Sciatic nerve (tissue), 2 donors: ENCODE measurements at places on chromosomes 3 and 15.

GRCh38 chr15:85834651-85835050 lies 39.9 kb upstream of the KLHL25 start:
- no peak for DNase-seq

DNA sequence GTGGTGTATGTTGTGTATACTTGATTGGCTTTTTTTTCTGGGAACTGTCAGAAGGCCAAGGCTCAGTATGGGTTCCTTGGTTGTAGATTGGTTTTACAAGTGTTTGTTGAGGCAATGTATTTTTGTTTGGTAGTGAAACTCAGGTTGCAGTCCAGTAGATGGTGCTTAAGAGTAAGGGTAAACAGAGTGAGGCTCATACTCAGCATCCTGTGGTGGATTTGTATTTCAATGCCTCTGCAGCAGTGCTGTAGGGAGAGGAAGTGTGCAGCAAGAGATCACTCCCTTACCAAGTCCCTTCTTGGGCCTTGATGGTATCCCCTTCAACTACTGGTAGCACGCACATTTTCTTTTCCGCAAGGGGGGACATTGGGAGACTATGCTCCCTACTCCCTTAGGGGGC lies 428.5 kb upstream of the CNTN3 start:
- DNase-seq, result no peak

DNA sequence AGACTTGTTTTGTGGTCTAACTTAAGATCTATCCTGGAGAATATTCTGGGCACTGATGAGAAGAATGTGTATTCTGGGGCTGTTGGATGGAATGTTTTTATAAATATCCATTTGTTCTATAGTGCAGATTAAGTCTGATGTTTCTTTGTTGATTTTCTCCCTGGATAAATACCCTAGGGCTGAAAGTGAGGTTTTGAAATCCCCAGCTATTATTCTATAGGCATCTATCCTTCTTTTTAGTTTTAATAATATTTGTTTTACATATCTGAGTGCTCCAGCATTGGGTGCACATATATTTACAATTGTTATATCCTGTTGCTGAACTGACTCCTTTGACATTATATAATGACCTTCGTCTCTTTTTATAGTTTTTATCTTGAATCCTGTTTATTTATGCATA lies 42.9 kb downstream of the GALK2 start:
- no peak for DNase-seq

DNA sequence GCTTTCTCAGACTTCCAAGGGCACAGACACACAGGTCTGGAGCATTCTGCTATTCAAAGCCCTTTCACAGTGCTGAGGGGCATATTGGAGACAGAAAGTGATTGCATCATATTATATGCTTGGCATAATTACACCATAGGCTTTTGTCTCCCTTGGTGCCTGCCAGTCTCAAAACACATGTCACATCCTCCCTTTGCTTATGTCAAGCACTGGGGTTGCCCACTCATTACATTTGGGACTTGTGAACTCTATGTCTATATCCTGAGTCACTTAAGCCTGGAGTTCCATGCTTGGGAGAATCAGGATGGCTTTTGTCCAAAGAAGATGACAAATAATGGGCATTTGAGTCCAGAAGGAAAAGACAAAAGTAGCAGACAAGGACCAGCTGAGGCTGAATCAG lies 12.3 kb upstream of the PDZRN3 start:
- no peak for DNase-seq

- DNase-seq, result peak; percentile 83
Measured at GRCh38 chr3:186107215-186108105, 1.4 kb downstream of the ETV5 start.

GRCh38 chr3:64158334-64158733 lies 66.9 kb downstream of the PRICKLE2 start:
- DNase-seq, result no peak

GRCh38 chr3:153963012-153963411 lies 158.2 kb upstream of the ARHGEF26 start:
- DNase-seq, result no peak

GRCh38 chr3:49601358-49602048 lies 47.2 kb downstream of the BSN start:
- DNase-seq, result no peak

- no peak for DNase-seq
Measured at GRCh38 chr15:63596676-63597037, 530 bp upstream of the FBXL22 start.

- no peak for DNase-seq
Measured at GRCh38 chr15:71224024-71224423, 108.8 kb downstream of the THSD4 start.

DNA sequence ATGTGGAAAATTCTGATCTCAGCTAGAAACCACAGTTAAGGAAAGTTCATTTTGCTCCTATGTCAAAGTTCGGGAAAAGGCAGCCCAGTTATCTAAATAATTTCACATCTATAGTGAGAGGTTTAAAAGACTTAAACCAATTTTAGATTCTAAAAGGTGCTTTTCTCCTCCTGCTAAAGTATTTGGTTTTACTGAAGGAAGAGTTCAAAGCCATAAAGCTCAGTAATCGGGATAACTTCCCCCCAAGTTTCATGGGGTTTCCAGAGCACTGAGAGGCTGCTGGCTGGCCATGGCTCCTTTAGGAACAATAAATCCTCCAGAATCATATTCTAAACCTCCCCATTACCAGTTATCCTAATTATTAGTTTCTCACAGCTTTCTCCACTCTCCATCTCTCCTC lies 38.2 kb downstream of the ZIC4 start:
- DNase-seq, result no peak

GRCh38 chr3:182891364-182891763 lies 89.0 kb downstream of the DCUN1D1 start:
- DNase-seq, result no peak

GRCh38 chr3:86976219-86976618 lies 14.7 kb downstream of the VGLL3 start:
- no peak for DNase-seq

GRCh38 chr3:185983495-185984141 lies 45.8 kb upstream of the TRA2B start:
- peak; percentile 85 for DNase-seq

GRCh38 chr15:73389971-73390544 lies 21.3 kb upstream of the HCN4 start:
- DNase-seq, result no peak

DNA sequence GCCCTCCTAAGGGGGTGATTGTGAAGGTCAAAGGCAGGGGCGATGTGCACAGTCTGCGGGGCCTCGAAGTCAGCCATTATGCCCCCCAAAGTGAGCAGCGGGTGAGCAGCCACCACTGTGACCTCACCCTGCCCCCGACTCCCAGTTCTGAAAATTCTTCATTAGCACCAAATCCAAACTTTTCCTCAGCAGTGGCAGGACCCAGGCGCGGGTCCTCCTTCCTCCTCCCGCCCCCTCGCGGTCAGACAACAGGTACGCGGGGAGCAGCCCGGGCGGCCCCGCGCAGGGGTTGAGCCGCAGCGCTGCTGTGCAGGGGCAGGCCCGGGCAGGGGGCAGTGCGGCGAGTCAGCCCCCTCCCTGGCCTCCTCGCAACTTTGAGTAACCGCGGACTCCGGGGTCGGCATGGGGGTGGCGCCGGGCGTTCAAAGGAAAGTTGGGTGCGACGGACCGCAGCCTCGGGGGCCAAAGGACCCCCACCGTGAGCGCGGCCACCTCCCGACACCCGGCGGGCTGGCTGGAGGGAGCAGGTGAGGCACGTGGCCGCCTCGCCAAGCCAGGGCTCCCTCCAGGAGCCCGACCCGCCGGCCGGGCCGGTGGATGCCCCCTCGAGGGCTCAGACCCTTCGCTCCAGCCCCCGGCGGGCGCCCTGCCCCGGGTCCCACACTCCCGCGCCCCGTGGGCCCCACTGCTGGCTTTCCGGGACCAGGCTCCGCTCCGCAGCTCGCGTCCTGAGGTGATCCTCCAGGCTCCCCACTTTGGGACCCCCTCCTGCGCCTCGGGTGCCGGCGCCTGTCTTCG lies 49.4 kb upstream of the CCDC174 start:
- DNase-seq, result no peak

- no peak for DNase-seq
Measured at GRCh38 chr3:169931747-169932520, 20.6 kb downstream of the SAMD7 start.

DNA sequence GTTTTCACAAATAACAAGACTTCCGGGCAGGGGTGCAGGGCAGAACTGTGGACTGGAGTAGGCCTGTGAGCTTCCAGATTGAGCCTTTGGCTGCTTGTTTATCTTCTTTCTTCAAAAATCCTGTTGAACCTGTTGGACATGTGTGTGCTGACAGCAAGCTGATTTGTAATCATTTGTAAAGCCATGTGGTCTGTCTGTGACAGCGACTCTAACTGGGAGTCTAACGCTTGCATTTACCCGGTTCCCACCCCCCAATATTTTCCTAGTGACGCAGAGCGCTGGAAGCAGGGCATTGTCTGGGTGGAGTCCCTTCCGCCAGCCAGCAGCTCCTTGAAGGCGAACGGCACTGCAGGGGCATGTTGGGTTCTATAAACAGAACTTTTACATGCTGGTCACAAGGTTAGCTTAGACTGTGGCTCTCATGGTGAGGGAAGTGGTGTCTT lies 85.7 kb upstream of the MYZAP start:
- no peak for DNase-seq

DNA sequence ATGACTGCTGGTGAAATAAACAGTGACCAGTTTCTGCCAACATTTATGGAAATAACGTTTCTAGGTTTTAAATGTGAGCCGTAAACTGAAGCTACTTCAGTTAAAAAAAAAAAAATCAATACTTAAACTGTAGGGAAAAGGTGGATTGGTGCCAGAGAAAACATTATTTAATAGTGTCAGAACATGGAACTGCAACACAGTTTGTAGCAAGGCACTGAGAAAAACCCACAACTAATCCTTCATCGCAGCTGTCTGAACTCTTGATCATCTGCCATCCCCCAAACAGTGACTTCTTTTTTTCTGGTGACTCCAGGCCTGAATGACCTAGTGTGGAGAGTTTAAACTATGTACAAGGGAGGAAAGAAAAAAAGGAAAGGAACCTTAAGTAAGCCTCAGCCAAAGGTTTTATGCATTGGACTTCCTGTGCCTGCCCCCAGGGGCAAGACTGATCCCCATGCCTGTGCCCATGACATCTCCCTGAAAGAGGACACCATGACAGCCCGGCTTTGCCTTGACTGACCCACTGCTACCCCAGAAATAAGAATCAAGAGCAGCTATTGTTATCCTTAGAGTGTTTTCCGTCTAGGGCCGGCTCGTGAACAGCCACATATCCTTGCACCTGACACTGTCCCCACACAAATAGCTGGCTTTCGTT lies 33.1 kb downstream of the CRTAP start:
- no peak for DNase-seq

DNA sequence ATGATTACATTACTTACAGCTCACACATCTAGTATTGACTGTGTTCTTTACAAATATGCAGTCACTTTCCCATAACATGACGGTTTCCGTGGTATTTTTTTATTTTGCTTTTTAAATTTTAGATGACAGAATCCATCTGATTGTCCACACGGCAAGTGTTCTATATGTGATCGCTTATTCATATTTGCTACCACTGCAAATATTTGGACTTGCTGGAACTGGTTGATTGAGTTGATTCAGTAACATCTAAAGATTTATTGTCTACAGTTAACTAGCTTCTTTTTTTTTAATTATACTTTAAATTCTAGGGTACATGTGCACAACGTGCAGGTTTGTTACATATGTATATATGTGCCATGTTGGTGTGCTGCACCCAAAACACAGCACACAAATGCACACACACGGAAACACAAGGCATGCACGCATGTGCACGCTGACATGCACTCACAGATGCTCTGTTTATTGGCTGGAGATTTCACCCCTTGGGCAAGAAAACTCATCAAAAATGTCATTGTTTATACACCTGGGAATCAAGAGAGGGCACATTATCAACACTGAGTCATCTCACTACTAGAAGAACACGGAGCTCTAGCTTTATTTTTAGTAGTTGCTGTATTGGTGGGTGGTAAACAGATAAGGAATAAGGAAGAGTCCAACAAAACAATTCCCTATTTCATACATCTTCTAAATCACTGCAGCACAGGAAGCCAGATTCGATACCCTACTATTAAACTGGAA lies 16.4 kb downstream of the ARRDC4 start:
- no peak for DNase-seq

DNA sequence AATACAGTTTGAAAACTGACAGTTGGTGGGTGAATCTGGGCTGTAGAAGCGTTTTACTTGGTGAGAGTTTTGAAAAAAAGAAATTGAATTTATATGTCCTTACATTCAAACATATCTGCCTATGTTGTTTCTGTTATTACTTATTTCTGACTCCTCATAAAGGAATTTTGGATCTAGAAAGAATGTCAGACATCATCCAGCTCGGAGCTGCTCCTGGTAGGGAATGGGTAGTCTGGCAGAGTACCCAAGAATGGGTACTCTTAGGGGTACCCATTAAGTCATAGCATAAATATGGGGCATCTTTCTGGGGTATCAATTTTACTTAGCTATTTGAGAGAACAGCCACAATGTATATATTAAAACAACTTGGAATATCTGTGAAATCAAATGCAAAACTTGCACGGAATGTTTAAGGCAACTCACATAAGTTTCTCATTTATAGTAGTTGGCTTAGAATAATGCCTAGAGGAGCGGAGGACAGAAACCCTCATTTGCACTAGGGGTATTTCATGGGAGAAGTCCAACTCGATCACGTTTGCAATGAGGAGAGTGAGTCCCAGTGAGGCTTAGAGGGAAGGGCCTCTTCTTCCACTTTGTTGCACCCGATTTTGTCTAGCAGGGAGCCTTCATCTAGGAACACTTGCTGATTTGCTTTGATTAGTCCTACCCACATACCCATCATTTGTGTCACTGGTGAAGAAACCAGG lies 2.4 kb upstream of the LARP6 start:
- DNase-seq, result no peak

DNA sequence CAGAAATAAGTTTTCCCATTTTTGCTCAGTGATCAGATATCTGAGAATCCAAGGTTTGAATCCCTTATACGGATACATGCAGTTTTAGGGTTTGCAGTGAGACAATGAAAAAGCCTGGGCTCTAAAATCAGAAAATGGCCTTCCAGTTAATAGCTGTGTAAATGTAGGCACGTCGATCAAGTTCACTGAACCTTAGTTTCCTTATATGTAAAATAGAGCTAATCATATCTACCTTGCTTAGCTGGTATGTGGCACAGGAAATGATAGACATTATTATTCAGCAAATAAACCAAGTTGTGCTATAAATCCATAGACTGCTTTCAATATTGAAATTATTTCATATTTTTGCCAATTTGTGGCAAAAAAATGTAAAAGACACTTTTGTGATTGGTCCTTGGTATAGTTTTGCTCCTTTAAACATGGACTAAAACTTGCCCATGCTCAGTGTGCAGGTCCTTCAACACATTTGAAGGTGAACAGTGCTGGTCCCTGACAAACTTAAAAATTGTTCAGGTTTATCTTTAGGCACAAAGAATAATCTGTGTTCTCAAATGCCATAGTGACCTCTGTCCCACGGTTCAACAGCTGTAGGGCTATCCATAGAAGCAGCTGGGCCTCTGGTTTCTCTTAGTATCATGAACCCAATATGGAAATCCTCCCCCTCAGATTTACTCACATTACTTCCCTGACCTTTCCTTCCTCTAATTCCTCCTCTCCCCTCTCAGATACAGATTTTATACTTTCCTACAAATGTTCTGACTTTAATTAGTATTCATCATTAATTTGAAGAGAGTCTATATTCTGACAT lies 51.0 kb downstream of the CCDC54 start:
- no peak for DNase-seq
